ENCODE measurements at places on chromosomes 1 and 21.

- peak; percentile 69 for DNase-seq
Observed at GRCh38 chr1:151146412-151147131, at the start of gene SEMA6C. SEMA6C (minus strand) TSS chr1:151146631; CDS start chr1:151142621, 4,010 bp downstream.

DNA sequence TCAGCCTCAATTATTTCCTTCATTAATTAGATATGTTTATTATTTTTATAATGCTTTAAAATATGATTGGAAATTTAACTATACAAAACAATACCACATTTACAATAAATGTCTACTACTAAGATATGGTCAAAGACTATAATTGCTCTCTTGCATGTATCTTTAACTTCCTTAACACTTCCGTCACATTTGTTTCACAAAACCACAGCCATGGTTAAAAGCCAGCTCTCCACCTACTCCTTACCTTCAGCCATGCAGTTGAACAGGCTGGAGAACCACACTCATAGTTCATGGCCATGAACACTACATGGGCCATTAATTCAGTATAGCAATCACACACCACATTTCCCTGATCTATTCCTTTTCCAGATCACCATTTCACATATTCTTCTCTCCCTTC, 72.2 kb downstream of the NME7 start:
- no peak for DNase-seq

GRCh38 chr1:51453010-51453409, 66.1 kb downstream of the EPS15 start:
- no peak for DNase-seq

GRCh38 chr1:208837242-208837641, 593.1 kb upstream of the PLXNA2 start:
- no peak for DNase-seq

DNA sequence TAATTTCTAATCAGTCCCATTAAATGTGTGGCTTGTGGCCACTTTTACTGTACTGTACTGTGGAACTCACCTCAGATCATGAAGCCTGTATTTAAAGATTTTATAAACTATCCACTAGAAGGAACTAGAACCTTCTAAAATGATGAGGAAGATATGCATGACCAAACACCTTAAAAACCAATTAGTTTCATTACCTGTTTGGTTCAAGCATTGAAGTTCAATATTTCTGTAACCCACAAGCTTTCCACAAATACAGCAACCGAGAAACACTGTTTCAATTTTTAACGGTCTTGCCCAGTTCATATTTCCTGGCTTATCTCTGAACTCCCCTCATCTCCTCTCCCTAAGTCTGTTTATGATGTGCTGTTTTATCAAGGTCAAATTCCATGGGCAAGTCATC, 264.3 kb upstream of the PLD5 start:
- no peak for DNase-seq

DNA sequence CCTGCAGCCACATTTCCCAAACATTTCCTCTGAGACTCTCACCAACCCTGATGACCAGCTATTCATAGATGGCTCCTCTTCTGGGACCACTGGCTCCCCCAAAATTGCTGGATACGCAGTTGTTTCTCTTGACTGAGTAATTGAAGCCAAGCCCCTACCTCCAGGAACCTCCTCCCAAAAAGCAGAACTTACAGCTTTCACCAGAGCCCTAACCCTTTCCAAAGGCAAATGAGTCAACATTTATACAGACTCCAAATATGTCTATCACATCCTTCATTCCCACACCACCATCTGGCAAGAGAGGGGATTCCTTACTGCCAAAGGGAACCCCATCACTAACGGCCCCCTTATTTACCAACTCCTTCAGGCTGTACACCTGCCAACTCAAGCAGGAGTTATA, 20.3 kb upstream of the CA6 start:
- no peak for DNase-seq

- no peak for DNase-seq
Observed at GRCh38 chr1:56113679-56114078, 465.7 kb downstream of the PLPP3 start.

- peak; percentile 8 for DNase-seq
Observed at GRCh38 chr1:107548276-107548675, 407.4 kb downstream of the NTNG1 start.

GRCh38 chr1:232221802-232222499, 408.0 kb downstream of the SIPA1L2 start:
- DNase-seq = peak; percentile 5

DNA sequence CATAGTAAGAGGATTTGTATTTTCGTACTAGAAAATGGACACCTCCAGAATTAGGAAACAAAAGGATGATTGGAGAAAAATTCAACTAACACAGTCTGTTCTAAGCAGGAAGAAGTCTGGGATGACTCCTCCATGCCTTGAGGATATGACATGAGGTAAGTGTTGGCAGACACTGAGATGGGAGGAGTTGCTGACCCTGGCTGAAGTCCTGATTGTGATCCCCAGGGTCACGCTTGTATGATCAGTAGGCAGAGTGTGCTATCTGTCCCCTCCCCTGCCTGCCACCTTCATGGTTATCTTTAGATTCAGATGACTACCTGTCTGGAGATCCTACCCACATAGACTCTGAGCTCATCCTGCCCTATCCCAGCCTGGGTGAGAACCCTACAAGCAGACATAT, 249.1 kb downstream of the C1orf94 start:
- DNase-seq = no peak

DNA sequence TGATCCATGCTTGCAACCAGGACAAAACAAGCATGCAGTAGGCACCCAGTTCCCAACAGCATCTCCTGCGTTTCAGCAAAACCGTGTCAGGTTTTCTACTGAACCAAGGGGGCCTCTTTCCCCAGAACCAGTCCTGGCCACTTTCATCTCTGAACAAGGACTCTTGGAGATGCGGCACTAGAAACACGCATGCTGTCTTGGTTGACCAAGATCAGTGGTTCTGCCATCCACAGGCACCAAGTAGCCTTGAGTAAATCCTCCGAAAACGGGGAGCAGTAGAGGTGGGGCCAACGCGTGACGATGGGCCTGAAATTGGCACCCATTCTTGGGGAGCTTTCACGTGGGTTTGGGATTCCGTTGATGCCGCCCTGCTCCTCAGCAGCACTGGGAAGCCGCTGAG, 62.5 kb upstream of the AJAP1 start:
- no peak for DNase-seq

DNA sequence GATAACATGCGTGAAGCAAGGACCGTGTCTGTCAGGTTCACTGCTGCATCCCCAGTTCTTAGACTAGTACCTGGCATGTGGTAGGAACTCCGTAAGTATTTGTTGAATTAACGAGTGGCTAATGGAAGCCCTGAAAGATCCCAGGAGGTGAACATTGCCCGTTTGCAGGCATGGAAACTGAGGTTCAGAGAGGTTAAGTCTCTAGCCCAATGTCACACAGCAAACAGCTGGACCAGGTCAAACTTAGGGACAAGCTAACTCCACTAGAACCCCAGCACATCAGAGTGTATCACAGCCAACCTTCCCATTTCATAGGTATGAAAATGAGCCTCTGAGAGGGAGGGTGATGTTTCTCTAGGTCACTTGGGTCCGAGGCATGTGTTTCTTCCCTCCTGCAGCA, 27.6 kb downstream of the RAP1GAP start:
- no peak for DNase-seq

DNA sequence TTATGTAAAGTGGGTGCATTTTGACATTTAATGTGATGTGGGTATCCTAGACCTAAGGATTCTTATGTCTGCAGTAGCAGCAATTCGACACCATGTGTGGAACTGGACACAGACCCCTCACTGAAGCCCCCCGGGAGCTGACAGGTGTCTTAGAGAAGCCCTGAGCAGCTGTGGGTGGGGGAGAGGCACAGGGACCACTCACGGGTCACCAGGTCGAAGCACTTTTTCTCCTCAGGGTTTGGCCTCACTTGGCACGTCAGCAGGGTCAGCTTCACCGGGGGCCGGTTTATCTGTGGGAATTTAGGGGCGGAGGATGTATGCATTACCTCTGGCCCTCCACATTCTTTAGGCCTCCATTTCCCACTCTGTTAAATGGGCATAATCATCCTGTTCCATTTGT, 14.0 kb upstream of the TCEA3 start:
- no peak for DNase-seq

DNA sequence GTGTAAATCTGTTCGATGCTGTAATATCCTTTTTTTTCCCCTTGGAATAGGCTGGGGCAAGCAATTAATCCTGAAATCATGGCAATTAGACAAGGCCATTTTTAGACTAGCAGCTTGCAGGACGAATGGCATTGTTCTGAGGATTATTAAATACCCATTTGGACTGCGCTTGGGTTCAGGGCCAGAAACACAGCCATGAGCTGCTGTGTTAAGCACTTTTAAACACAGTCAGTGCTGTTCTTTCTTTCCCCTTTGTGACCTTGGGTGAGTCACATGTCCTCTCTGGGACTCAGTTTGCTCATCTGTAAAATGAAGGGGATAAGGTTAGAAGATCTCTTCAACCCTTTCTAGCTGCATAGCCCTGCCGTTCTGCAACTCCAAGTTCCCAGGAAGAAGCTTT, 58.6 kb upstream of the C8B start:
- DNase-seq = no peak

DNA sequence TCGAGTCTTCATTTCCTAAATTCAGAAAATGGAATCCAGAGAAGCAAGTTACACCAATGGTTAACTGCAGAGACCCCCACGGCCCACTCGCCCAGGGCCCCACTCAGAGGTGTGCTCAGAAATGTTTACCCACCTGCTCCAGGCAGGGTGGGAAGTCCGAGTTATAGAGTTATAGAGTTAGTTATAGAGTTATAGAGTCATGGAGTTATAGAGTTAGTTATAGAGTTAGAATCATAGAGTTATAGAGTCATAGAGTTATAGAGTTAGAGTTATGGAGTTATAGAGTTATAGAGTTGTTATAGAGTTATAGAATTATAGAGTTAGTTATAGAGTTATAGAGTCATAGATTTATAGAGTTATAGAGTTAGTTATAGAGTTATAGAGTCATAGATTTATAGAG, 31.7 kb downstream of the UBASH3A start:
- DNase-seq = no peak

DNA sequence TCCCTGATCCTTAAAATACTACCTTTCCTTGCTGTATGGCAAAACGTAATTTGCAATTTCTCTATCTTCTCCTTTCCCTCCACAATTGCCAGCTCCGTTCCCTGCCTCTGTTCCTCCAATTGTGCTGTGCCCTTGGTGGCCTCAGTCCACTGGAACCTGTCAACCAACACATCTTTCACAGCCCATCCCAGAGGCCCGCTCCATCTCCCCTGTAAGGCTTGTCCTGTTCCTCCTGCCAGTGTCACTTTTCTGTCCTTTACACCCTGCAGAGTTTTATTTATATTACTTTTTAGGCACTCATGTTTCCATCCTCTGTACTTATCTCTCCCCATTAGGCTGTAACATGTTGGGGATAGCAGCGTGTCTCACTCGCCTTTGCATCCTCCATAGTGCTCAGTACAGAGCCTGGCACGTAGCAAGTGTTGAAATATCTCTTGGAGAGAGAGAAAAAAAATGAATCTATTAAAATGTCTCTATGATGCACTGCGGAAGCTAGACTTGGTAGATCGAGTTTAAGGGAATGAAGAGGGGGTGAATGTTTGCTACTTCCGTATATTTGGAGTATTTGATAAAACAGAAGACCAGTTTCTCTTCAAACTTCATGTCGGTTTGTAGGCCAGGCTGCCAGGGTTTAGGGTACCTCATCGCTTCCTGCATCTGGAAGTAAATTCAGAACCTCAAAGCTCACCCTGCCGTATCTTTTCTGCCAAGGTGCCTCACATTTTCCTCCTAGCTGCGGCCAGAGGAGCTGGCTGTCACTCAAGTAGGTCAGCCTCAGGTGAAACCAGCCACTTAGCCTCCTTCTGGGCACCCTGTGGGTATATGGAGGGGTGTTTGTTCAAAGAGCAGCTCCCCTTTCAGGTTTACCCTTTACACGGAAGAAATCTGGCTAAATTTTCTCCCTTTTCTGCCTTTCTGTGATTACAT, 303.8 kb downstream of the TM2D1 start:
- no peak for DNase-seq

- DNase-seq = no peak
Observed at GRCh38 chr1:154855186-154855851, 14.8 kb downstream of the KCNN3 start.

- no peak for DNase-seq
Observed at GRCh38 chr1:21118167-21118566, 58.5 kb downstream of the EIF4G3 start.

DNA sequence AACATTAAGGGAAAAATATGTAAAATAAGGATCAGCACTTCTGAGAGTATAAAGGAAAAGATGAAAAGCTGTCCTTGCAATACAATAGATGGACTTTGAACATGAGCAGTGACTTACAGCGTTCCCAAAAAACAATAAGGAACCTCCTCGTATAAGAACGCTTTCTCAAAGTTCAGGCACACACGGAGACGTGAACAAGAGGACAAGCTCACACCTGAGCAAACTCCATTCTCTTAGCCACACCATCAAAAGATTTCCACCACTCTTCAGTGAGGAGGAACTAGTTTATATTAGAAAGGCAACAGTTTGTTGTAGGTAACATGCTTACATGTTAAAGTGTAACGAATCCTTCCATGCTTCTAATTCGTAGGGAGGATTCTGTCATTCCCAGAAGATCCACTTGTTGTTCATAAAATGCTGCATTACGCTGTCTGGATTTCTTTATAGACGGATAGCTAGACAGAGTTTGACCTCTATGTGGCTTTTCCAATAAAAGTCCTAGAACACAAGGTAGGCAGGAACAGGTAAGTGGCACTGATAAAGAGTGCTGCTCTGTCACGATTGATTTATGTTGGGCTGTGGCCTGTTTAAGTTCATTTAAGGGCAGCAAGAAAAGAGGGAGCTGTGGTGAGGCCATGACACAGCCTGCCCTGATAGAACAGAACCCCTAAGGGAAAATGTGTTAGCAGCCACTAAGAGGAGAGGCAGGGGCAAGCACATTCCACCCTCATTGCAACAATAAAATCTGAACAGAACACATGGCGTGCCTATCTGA, 37.0 kb upstream of the ATP1A1 start:
- no peak for DNase-seq

- no peak for DNase-seq
Observed at GRCh38 chr1:31752258-31752657, 11.9 kb downstream of the ADGRB2 start.

- peak; percentile 28 for DNase-seq
Observed at GRCh38 chr21:33036430-33037162, 10.9 kb downstream of the OLIG2 start.

GRCh38 chr1:169858467-169858866, 35.2 kb downstream of the SCYL3 start:
- DNase-seq = no peak

DNA sequence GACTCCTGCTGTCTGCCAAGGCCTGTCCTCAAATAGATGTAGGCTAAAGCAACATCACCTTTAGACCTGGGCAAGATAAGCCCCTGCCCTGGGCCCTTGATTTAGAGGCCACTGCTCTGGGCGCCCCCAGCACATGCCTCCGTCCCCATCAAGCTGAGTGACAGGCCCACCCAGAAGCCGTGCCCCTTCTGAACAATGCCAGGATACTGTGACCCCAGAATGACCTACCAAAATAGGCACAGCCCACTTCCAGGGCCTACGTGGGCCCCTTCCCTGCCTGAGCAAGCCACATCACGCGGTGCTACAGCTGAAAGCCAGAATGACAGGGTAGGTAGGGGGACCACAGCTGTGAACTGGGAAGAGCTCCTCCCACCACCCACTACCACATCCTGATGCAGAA, 24.7 kb upstream of the BECN2 start:
- no peak for DNase-seq
